T-cell (primary cell): ENCODE measurements at places on chromosomes 11 and 22.

DNA sequence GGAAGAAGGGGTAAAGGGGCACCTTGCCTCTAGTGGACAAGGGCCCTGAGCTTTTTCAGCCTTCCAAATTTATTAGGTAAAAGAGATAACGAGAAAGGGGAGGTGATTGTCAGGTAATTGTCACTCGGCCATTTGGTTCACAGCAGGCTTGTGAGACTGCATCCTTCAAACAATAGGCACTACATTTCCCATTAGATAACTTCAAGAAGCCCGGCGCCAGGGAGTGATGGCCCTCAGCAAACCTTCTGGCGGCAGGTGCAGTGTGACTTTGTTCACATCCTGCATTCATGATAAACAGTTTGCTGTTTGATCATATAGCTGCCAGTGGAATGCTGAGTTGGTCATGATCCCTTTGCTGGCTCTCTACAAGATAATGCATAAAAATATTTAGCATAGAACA is 185.1 kb downstream of the CWF19L2 start:
- DNase-seq, result no peak

- DNase-seq, result no peak
Observed at GRCh38 chr11:18624161-18624560, 10.0 kb downstream of the SPTY2D1 start.

GRCh38 chr11:122285070-122285988 is 169.3 kb upstream of the BLID start:
- no peak for DNase-seq

GRCh38 chr11:73519266-73519665 is 78.6 kb downstream of the FAM168A start:
- DNase-seq, result no peak

DNA sequence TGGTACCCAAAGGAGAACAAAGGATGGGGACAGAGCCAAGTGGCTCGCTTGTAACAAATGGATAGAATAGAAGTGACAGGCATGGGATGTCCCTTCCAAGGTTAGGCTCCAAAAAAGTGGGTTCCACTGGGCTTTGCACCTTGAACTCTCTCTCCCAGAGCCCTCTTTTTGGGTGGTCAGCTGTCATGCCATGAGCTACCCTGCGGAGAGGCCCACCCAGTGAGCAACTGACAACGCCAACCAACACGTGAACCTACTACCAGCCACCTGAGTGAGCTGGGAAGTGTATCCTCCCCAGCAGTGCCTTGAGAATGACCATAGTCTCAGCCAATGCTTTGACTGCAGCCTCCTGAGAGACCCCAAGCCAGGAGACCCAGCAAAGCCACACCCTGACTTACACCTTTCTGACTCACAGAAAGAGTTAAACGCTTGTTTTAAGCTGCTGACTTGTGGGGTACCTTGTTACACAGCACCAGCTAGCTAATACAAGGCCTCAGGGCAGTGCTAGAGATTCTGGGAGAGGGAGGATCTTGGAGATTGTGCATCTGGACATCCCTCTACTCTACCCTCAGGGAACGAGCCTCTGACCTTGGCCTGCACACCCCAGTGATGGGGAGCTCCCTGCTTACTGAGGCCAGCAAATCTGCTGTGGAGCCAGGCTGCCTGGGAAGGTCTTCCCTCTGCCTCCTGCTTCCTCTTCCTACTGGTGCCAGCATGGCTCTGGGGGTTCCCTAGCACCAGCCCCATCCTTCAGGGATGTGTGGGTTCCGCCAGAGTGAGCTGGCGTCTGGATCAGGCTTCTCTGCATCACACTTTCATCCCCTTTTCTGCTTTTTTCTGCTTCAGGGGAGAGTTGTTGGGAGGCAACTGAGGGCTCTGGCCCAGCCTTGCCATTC is 29.1 kb upstream of the RFPL3 start:
- DNase-seq, result no peak

DNA sequence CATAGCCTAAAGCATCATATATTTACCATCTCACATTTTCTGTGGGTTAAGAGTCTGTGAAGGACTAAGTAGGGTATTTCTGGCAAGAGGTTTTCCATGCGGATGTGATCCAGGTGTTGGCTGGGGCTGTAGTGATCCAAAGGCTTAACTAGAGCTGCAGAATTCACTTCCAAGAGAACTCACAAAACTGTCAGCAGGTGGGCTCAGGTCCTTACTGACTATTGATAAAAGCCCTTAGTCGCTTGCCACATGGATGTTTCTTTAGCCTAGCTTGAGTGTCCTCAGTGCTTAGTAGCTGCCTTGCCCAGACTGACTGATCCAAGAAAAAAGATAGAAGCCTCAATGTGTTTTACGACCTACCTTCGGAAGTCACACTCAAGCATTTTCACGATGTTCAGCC is 250.8 kb downstream of the CNTN5 start:
- no peak for DNase-seq

- DNase-seq, result no peak
Observed at GRCh38 chr22:17866127-17866526, 91.9 kb upstream of the BID start.

- DNase-seq, result no peak
Observed at GRCh38 chr11:80204021-80204420, 763.2 kb upstream of the TENM4 start.

GRCh38 chr11:125380756-125381445 is 115.2 kb downstream of the FEZ1 start:
- no peak for DNase-seq

- no peak for DNase-seq
Observed at GRCh38 chr11:45428541-45429230, 142.5 kb upstream of the SYT13 start.
